ENCODE measurements at places on chromosomes 7 and 10.

GRCh38 chr7:81721437-81721836 lies 48.4 kb downstream of the HGF start:
- DNase-seq = no peak

- peak; percentile 85 for DNase-seq
These were observed 48.8 kb upstream of the SMNDC1 start for GRCh38 chr10:110353244-110354119.

- DNase-seq = no peak
These were observed 20.9 kb downstream of the INSYN2A start for GRCh38 chr10:127175357-127176110.

- DNase-seq = peak; percentile 51
These were observed 97.9 kb downstream of the PTEN start for GRCh38 chr10:87961314-87961713.

- DNase-seq = no peak
These were observed 171.9 kb downstream of the ARHGAP12 start for GRCh38 chr10:31756729-31757110.

GRCh38 chr7:29285444-29285793 lies 90.8 kb downstream of the CHN2 start:
- DNase-seq = peak; percentile 67

- no peak for DNase-seq
These were observed 939.8 kb downstream of the SORCS1 start for GRCh38 chr10:106224676-106225075.

DNA sequence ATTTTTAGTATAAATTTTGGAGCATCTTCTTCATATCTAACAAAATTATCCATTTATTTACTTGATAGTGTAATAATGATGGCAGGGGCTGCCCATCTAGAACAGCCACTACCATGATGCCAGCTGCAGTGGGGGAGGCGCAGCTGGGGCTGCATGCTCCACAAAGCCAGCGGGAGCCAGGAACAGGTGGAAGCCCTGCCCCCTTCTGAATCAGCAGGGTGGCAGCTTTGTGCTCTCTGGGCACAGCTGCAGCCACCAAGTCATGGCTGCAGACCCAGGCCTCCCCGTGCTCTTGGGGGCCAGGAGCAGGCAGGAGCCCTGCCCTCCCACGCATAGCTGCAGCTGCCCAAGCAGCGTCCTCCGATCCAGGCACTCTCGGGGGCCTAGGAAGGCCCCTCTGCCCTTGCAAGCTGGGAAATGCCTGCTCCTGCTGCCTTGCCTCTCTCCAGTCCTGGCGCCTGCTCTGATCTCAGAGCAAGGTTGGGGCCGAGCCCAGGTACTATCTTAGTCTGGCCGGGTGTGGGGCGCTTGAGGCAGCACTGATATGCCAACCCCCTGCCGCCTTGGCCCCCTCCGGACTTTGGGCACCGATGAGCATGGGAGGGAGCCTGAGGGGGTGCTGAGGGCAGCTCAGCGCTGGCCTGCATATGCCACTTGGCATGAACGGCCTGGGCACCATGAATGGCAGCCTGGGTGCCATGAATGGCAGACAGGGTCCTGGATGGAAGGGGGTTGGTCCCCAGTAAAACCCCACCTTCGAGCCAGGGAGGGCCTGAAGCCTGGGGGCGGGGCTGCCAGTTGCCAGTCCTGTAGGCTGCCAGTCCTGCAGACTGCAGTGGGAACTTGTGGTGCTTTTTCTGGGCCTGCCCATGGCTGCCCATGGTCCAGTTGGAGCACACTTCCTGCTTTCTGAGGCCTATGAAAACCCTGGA lies 1110.8 kb upstream of the POT1 start:
- no peak for DNase-seq

DNA sequence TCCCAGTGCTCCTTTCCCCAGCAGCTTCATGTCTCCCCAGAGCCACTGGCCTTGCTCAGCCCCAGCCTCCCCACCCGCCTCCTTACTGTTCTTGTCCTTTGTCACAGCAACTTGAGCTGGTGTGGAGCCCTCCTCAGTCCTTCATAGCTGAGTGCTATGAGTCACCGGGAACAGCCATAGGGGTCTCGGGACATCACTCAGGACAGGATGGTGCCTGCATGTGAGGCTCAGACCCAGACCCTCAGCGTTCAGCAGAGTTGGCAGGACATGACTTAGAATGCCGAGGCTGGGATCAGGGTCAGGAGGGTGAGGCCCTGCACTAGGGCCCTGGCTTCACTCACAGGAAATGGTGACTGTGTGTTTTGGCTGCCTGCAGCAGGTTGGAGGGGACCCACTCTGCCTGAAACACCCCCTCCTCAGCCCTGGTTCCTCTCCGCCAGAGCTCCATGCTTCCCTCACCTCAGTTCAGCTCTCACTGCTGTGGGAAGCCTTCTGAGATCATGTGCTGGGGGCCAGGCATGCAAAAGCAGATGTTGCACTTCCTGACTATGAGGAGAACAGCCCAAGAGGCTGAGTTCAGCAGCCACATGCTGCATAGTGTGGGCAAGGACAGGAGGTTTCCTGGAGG lies 40.7 kb upstream of the GJD4 start:
- DNase-seq = no peak

DNA sequence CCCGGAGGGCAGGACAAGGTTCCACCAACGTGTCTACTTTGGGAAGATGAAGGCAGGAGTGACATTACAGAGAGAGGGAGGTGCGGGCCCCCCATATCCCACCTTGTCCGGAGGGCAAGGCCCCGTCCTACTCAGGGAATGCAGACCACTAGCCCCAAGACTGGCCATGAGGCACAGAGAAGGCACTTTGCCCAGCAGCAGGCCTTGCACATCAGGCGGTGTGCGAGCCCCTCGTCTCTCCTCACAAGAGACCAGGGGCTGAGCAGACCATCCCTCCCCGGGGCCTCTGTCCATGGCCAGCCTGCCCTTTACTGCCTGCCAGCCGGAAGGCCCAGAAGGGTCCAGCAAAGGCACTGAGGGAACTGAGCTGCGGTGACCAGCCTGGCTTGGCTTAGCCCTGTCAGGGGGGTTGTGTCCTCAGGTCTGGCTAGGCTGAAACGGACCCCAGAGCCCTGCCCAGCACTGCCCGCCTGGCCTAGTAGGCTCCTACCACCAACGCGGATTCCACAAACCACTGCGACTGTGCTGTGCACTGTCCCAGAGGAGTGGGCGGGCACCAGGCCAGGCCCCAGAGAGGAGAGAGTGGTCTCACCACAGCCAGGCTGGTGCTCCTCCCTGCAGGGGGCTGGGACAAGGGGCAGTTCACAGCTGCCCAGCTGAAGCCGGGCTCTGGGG lies 16.7 kb downstream of the CAMK2B start:
- DNase-seq = no peak

DNA sequence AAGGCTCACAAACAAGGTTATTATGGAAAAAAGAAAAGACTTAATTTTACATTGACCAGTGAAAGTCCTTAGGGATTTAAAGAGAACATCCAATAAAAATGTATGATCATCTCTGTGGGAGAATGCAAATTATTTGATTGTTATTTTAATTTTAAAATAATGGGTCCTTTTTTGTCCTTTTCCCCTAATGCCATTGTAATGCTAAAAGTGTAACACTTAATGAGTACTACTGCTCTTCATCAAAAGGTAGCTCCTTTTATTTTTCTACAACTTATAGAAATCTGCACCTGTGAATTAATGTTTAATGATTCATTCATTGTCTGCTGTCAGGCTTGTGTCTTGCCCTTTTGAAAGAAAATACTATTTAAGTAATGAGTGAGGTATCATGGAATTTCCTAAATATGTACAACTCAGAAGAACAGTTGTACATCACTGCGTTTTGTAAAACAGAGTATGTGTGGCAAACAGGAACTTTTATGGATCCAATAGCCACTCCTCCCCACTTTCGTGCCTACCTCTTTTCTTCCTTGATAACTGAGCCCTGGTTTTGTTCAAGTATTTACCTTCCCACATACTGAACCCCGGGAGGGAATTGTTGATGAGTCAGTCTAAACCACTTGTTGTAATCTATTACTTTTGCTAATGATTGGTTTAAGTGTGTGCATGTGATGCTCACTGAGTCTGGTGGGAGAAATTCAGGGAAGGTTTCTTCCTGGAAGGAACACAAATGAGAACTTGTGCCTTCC lies 19.9 kb upstream of the TRUB1 start:
- DNase-seq = peak; percentile 98

- DNase-seq = no peak
These were observed 21.5 kb downstream of the ADARB2 start for GRCh38 chr10:1715821-1716220.

- DNase-seq = no peak
These were observed 9.2 kb downstream of the PFKFB3 start for GRCh38 chr10:6211671-6212635.
